ENCODE measurements at places on chromosomes 2 and 18.

- DNase-seq: no peak
Measured at GRCh38 chr18:28494151-28494550, 317.2 kb upstream of the CDH2 start.

GRCh38 chr2:156753766-156754165 is 317.6 kb downstream of the GPD2 start:
- no peak for DNase-seq

GRCh38 chr2:216551234-216552068 is 52.8 kb downstream of the RPL37A start:
- no peak for DNase-seq

- DNase-seq: no peak
Measured at GRCh38 chr2:187372213-187372612, 75.8 kb downstream of the CALCRL start.

GRCh38 chr2:200221055-200221955 is 85.2 kb upstream of the SPATS2L start:
- no peak for DNase-seq

DNA sequence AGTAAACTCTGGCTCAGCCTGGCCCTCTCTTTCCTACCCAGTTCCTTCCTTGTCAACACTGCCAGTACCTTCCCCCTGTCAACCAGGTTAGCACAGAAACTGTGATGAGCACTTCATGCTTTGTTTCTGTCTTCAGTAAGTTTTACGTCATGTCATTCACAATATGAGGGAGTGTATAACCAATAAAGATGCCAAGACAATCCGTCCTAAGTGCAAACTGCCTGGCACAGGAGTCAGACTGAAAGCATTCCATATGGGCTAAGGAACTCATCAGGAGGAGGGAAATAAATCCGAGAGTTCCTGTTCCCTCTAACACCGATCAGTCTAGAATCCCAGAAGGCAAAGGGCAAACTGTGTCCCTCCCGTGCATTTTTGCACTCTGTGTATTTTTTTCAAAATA is 507.2 kb downstream of the CMPK2 start:
- no peak for DNase-seq

GRCh38 chr18:21650311-21650710 is 38.2 kb downstream of the SNRPD1 start:
- DNase-seq: no peak

DNA sequence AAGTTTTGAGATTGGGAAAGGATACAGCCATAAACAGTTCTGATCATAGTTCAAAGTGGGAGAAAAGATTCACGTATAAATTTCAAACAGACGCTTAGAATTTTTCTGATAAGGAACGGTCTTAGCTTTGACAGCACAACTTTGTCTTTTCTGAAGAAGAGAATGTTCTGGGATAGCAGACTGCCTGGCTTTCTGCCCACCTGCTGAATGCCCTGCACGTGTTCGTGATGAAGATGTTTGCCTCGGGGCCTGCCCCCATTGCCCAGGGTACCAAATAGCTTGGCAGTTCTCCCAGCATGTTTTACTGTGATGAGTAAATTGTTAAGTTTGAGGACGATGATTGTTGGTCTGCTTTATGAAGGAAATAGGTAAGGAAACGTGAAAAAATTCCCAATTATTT is 4.6 kb downstream of the MRPL33 start:
- DNase-seq: no peak

DNA sequence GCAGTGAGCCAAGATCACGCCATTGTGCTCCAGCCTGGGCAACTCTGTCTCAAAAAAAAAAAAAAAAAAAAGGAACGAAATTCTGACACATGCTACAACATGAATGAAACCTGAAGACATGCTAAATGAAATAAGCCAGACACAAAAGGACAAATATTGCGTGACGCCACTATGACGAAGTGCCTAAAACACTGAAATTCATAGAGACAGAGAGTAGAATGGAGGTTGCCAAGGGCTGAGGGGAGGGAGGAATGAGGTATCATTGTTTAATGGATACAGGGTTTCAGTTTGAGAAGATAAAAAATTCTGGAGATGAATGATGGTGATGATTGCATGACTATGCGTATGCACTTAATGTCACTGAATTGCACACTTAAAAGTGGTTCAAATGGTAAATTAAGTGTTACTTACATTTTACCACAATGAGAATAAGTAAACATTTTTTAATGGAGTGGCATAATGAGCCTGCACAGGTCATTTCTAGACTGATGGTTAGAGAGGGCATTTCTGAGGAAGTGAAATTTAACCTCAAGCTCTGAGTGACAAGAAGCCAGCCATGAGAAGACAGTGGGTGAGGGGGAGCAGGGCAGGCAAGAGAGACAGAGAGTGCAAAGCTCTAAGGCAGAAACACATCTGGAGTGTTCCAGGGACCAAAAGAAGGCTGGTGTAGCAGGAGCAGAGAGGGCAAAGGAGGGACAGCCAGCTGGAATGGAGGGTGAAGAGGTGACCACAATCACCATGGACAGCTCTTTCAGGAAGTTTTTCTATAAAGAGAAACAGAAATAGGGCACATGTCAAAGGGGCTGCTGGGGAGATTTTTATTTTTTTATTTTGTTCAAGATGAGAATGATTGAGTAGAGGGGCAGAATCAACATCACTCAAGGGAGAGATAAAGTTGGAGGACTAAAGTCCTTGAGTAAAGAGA is 20.6 kb upstream of the EXOC6B start:
- DNase-seq: no peak

DNA sequence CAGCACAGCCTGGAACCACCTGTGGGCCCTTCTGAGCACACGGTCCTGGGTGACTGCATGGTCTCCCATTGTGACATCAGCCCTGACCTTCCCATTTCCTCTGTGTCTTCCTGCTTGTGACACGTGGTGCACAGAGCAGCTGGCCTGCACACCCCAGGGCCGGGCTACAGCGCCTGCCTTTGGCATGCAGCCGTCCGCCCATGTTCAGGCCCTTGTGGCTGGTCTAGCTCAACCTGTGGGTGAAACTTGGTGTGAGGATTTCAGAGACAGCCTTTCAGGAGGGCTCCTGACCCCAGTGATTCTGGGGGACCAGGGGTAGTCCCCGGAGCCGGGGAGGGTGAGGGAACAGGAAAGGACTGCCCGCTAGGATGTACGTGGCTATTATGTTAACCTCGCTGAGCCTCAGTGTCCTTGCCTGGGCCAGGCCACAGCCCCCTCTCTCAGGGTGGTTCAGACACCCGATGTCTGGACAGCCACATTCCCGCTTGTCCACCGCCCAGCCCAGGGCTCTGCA is 284.8 kb upstream of the HS6ST1 start:
- DNase-seq: no peak

DNA sequence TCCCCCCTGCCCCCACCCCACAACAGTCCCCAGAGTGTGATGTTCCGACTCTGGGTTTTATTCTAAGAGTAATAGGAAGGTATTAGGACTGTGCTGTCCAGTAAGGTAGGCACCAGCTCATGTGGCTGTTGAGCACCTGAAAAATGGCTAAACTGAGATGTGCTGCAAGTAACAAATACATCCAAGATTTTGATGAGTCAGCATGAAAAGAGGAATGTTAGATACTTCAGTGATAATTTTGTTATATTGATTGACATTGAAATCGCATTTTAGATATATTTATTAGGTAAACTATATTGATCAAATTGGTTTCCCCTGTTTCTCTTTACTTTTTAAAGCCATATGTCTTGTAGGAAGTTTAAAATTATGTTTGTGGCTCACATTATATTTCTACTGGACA is 147.8 kb downstream of the FTCDNL1 start:
- no peak for DNase-seq

- no peak for DNase-seq
Measured at GRCh38 chr2:161165266-161165665, 5.0 kb downstream of the TANK start.

DNA sequence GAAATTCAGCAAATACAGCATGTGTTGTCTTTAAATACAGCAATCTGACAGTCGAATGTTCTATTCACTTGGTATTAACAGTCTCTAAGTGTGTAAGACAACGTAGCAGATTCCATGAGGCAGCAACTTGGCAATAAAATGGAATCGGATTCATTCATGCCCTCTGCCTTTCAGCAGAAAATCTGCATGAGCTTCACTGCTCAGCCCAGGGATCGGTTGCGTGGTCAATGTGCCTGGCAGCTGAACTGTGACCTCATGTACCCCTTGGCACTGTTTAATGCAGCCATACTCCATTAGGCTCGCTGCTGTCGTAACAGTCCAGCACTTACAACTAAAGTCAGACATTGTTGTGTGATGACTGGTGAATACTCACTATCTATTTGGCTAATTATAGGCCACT is 17.7 kb upstream of the RGPD4 start:
- no peak for DNase-seq

- no peak for DNase-seq
Measured at GRCh38 chr2:181947273-181947672, 38.4 kb upstream of the PPP1R1C start.

DNA sequence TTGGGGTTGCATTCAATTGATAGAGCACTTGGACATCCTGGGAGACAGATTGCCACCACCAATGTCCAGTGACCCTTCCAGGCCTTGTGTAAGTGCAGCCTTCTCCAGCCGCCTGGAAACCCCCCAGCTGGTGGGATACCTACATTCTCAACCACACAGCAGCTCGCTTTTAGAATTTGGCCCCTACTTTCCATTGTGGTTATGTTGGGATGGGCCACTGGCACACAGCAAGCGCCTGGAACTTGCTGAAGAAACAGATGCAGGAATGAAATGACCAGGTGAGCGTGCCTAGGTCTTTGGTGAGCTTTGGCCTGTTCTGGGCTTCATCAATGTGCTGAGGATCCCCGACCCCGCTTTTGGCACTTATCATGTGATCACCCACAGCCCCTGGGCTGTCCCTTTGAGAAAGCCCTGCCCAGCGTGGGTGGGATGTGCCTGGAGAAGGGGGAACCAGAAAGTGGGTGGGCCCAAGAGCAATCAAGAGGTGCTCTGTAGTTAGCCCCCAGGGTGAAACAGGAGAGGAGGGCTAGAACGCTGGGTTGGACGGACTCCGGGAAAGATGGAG is 16.0 kb upstream of the NTSR2 start:
- DNase-seq: no peak

- no peak for DNase-seq
Measured at GRCh38 chr2:117128461-117128860, 686.0 kb upstream of the DDX18 start.

GRCh38 chr2:18749912-18750526 is 160.7 kb upstream of the NT5C1B start:
- DNase-seq: no peak

DNA sequence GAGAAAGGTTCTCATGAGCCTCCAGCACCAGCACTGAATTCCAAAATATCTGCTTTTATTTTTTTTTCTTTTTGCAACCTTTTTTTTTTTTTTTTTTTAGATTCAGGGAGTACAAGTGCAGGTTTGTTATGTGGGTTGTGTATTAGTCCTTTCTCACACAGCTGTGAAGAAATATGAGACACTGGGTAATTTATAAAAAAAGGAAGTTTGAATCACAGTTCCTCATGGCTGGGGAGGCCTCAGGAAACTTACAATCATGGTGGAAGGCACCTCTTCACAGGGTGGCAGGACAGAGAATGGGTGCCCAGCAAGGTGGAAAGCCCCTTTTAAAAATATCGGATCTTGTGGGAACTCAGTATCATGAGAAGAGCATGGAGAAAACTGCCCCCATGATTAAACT is 7.9 kb upstream of the TMX3 start:
- DNase-seq: no peak

DNA sequence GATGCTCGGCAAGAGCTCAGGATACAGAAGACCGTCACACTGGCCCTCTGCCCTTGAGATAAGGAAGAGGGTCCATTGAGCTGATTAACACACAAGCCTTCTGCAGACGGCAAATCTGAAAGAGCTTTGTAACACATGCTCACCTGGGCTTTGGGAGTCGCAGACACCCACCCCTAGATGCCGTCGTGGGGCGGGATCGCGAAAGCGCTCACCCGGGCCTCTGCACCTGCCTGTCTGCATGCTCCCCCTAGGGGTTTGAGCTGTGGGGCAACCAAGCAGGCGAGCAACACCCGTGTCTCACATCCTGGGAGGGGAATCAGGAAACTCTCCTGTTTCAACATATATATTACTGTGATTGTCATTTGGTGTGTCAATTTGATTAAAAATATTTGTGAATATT is 99.8 kb upstream of the KCNH7 start:
- peak; percentile 10 for DNase-seq

GRCh38 chr2:26095758-26096157 is 61.9 kb downstream of the RAB10 start:
- DNase-seq: no peak

DNA sequence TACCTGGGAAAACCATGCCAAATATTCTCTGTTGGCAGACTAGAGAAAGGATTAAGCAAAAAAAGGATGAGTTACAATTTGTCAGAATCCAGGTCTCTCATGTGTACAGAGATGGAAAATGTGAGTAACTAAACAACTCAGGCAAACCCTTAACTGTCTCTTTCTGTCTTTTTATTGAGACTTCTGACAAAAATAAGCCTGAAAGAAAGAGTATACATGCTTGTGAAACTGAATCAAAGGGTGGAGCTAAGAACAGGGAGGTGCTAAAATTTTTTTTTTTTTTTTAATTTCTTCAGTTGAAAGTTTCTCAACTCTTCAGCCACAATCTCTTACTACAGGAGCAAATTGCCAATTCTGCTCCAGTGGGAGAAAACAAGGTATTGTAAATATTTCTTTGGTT is at the start of gene SERPINB10:
Gene SERPINB10 (plus strand): TSS at position 295 of the 400 bp plus-strand sequence. CDS start 7,553 bp downstream, outside the sequence.
- no peak for DNase-seq

DNA sequence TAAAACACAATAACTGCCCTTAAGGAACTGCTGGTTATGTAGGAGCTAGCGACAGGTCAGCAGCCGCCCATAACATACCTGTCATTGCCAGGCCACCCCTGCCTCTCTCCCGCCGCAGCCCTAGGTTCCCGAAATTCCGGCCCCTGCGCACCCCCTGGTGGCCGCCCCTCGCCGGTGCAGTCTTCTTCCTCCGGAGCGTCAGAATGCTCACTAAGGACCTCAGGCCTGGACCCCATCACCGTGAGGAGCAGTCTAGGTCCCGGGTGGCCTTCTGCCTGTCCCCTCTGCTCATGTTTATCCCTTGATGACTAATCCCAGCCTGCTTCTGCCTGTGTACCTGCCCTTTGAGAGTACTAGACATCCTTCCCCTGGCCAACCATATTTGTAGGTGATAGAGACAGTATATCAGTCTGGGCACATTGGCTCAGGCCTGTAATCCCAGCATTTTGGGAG is 115.7 kb upstream of the SLC1A4 start:
- no peak for DNase-seq

DNA sequence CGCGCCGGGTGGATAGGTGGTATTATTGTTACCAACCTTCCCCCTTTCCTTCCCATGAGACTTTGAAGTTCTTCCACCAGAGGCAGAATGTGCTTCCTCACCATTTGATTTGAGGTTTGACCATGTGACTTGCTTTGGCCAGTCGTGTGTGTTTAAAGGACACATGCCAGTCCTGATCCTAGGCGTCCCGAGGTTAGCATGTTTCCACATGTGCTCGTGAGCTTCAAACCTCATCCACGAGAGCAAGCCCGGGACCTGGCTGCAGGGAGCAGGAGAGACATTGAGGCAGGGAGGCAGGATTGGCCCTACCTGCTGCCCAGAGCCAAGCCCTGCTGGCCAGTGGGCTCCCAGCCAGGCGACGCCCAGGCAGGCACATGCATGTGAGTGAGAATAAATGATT is 27.4 kb upstream of the EDAR start:
- DNase-seq: no peak

Data from H1 (cell line).